Activated CD4-positive, alpha-beta T cell treated with anti-CD3 and anti-CD28 coated beads for 48 hours (primary cell): ENCODE measurements at places on chromosomes 1 and 21.

DNA sequence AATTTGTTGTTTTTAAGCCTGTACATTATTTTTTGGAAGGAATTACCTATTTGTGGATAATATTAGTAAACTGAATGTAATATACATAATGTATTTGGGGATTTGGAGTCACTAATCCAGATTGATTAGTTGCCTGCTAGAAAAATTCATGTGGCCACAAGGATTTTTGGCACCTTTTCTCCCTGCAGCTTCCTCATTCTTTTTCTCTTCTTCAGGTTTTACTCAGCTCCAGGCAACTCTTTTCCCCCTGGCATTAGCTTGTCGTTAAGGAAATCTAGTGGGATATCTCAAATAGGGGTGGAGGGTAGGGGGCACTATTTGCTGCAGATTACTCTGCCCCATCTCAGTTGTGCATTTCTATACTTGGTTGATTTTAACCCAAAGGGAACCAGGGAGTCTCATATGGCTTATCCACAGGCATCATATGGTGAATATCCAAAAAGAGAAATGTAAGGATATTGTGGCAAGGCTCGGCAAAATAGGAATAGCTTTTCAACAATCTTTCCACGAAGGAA, 203.1 kb downstream of the NFIA start:
- DNase-seq = no peak

- DNase-seq = no peak
Measured at GRCh38 chr1:188706742-188707141, 1770.9 kb downstream of the BRINP3 start.

DNA sequence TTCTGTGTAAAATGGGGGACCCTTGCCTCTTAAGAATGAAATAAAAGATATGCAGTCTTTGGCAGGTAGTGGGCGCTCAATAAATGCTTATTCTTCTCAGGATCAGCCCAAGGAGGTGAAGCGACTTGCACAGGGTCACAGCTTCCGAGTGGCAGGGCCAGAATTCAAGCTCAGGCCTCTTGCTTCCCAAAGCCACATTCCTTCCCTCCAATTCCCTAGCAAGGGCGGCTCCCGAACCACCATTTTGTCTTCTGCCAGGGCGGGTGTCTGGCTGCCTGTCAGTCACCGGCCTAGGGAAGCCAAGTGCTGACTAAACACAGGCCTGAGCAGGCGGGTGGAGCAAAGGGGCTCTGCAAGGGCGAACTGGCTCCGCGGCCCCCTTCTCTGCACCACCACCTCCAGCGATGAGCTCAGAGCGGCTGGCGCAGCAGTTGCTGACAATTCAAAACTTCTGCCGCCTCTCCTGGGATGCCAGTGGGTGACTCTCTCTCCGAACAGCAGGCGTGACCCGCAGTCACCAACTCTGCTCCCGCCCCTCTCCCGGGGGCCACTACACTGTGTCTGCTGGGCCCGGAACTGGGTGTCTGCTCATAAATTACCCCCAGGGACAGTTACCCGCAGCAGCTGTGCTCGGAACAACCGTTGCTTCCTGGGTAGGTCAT, 10.8 kb downstream of the GPR3 start:
- DNase-seq = peak; percentile 49

DNA sequence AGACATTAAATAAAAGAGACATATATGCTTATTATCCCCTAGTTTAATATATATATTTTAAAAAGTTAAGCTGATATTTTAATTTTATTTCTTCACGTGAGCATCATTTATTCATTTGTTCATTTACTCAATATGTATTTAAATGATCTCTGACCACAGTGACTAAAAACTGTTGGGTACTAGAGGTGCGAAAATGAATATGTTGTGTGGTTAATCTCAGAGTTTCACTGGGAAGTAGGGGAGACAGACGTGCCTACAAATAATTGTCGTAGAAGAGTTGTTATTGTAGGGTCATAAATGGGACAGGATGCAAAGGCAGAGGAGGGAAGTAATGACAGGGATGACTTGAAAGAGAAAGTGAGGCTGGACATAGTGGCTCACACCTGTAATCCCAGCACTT, 213.0 kb upstream of the CACYBP start:
- no peak for DNase-seq

DNA sequence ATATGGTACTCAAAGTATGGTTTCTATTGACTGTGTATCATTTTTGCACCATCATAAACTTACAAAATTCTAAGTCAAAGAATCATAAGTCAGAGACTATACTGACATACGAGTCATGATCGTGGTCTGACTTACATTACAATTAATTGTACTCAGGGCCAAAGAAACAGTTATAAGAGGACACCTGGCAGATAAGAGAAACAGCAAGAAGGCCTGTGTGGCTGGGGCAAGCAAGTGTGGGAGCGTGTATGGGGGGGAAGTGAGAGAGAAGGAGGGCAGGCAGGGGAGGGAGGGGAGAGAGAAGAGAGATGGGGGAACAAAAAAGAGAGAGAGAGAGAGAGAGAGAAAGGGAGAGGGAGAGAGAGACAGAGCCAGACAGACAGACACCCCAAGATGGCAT, 70.9 kb downstream of the RERE start:
- DNase-seq = no peak

GRCh38 chr1:60516996-60517395, 443.4 kb upstream of the C1orf87 start:
- no peak for DNase-seq

DNA sequence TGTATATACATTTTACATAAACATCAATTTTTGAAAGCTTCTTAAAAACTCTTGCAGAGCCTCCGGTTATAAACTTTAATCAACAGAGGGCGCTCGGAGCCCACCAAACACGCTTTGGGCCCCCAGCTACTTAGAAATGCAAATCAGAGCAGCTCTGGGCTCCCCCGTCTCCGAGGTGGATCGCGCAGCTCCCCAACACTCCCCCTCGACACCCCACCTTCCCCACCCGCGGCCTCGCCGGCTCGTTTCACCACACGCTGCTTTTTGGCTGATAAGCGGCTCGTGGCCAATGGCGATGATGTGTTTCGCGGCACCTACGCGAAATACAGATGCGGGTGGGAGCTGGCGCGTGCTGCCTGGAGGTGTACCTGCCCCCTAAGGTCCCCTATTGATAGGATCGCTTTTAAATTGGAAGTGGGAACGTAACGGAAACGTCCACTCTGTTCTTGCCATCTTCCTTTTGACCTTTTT, 1.7 kb upstream of the KIF26B start:
- peak; percentile 79 for DNase-seq

DNA sequence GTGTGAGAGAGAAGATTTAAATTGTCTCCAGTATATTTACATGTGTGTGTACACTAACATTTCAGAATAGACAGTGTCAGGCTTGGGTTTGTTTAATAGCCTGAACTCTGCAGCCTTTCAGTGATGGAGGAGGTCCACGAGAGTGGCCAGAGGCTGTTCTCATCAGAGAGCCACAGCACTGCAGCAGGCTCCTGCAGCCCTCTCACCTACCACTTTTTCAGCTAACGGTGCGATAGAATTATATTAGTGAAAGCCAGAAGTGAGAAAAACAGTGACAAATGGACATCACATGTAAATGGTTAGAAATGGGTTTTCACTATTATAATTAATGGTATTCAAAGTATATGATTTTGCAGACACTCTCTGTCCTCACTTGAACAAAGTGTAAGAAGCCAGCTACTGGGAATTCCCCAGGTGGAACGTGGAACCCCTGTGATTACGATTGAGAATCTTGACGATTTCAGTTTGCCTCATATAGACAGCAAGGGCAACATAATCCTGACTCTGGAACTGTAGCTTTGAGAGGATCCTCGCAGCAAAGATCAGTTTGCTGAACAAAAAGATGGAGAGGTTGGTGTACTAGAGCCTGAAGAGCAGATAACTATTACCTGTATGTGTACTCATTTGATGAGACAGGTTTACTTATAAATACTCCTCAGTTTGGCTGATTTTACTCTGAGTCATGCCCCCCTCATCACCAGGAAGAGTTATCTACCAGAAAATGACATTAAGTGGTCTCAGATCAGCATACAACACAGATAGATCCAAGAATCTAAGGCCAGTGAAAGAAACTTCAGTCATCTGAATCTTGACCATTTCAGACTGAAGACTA, 31.4 kb downstream of the IFI16 start:
- no peak for DNase-seq

GRCh38 chr1:115283681-115284146, 54.3 kb downstream of the NGF start:
- DNase-seq = no peak

GRCh38 chr1:100752791-100753190, 33.2 kb downstream of the VCAM1 start:
- DNase-seq = no peak

DNA sequence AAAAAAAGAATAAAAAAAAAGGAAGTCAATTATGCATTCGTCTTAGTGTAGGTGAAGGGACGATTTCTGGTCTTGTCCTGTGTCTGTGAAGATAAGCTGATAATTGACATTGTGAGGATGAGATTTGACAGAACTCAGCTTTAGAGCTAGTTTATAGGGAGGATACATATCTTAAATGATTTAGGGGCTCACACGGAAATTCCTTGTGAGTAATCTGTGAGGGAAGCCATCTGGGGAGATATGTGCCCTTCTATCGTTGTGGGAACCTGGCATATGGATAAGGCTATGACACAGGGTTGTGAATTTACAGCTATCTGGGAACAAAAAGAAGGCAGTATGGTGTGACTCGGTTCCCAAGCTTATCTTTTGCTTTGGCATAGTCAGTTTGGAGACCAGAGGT, 71.1 kb downstream of the RABGAP1L start:
- no peak for DNase-seq

GRCh38 chr1:17233675-17234320, 15.1 kb upstream of the PADI3 start:
- DNase-seq = no peak

GRCh38 chr1:30601316-30602085, 121.9 kb downstream of the MATN1 start:
- no peak for DNase-seq

DNA sequence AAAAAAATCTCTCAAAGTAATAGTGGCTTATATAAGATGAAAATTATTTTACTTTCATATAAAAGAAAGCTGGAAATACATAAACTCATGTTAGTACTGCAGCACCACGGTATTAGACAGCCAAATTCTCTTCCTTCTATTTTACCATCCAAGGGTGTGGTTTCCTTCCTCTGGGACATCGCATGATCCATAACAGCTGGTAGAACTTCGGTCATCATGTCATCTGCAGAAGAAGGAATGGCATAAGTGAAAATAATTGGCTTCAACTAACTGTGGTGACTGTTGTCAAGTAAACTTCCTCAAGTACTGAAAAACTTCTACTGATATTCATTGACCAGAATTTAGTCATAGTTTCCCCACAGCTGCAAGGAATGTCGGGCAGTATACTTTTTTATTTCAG, 28.3 kb upstream of the IFI44L start:
- DNase-seq = no peak

DNA sequence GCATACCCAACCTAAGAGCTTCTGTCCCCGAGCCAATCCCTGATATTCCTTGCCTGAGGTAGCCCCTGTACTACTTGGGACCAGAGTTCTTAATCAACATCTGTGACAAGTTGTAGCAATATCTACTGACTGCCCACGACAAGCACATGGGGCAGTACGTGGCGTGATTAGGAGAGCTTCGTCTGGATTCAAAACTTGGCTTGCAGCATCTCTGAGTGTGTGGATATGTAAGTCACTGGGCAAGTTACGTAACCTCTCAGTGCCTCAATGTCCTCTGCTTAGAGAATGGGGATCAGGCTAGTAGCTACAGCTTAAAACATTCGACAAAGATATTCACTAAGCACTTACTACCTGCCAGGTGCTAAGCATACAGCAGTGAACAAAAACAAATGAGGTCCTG, 5.0 kb downstream of the HSPG2 start:
- no peak for DNase-seq

DNA sequence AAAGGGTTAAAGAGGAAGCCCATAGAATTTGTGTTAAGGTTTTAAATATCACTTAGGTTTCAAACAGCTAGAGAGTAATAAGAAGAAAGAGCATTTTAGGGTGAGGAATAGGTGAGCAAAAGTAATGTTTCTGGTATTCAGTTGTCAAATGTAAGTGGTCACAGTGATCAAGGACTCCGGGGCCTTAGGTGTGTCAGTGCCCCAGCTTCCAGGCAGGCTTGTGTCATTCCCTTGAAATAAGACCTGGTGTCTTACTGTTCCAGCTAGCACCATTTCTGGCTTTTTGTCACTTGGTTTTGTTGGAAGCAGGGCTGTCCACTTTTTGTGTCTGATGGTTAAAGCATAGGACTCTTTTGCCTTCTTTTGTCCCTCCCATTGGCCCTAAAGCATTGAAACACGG, 69.6 kb downstream of the DYRK1A start:
- no peak for DNase-seq

DNA sequence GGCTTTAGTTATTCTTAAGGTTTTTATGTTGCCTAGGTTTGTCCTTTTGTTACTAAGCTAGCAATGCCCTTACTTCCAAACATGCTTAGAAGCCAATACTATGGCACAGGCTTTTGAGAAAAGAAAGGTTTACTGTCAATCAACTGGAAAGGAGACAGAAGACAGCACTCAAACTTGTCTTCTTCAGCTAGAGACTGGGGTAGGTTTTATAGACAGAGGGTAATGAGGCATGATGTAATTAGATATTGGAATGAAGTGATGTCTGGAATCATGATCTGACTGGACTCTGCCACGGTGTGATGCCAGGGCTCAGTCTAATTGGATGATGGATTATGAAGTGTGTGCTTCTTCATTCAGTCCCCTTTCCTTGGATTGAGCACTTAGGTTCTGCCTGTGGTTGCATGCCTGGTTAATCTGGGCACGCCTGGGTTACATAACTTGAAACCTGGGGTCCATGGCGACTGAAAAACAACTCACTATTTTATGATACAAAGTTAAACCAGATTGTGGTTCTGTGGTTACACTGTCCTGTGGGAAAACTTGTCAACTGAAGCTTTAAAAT, 625.8 kb downstream of the BRINP3 start:
- DNase-seq = no peak

- DNase-seq = no peak
Measured at GRCh38 chr1:195568389-195568788, 1039.9 kb downstream of the KCNT2 start.

- no peak for DNase-seq
Measured at GRCh38 chr1:198890214-198890930, 251.5 kb downstream of the PTPRC start.

GRCh38 chr1:231315887-231316286, 21.8 kb downstream of the EXOC8 start:
- DNase-seq = peak; percentile 66

- DNase-seq = no peak
Measured at GRCh38 chr1:56329970-56330369, 249.4 kb downstream of the PLPP3 start.

- no peak for DNase-seq
Measured at GRCh38 chr1:6822530-6823359, 37.5 kb downstream of the CAMTA1 start.

- DNase-seq = no peak
Measured at GRCh38 chr1:201009962-201010645, 13.4 kb downstream of the KIF21B start.

DNA sequence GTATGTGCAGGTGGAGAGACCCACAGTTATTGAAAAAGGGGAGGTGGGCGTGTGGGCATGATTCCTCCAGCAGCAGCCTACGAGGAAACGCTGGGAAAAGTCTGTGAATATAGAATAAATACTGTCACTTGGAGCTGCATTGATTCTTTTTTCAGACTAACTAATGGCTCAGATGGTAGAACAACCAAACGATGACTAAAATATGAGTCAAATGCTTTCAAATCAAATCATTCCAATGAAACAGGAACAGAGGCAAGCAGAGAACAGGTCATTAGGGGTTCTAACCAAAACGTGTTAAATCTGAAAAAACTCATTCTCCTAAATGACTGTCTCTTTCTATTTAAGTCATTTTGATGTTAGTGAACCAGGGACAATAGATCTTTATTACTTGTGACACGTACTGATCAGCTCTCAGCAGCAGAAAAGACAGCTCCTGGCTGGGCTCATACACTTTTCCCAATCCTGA, 35.1 kb upstream of the SEC16B start:
- DNase-seq = no peak

- no peak for DNase-seq
Measured at GRCh38 chr21:24994717-24995116, 612.6 kb downstream of the MRPL39 start.
